ENCODE measurements at places on chromosomes 16 and 17.

DNA sequence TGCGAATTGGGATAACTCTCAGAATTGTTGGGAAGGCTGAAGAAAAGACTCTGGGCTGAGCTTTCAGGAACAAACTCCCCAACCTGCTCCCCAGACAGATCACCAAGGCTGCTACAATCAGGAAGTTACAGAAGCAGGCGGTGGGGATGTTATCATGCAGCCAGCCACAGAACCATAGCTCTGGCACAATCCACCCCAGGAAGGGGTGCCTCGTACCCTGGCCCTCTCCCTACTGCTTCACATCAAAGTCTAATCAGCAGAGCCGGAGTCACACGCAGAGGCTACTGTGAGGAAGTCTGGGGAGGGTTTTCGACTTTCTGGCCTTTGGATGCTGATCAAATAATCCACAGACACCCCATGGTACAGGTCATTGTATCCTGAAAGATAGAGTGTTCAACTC, 86.8 kb downstream of the NTN1 start:
- no peak for DNase-seq

- no peak for DNase-seq
Measured at GRCh38 chr17:57415751-57416207, 159.5 kb downstream of the MSI2 start.

DNA sequence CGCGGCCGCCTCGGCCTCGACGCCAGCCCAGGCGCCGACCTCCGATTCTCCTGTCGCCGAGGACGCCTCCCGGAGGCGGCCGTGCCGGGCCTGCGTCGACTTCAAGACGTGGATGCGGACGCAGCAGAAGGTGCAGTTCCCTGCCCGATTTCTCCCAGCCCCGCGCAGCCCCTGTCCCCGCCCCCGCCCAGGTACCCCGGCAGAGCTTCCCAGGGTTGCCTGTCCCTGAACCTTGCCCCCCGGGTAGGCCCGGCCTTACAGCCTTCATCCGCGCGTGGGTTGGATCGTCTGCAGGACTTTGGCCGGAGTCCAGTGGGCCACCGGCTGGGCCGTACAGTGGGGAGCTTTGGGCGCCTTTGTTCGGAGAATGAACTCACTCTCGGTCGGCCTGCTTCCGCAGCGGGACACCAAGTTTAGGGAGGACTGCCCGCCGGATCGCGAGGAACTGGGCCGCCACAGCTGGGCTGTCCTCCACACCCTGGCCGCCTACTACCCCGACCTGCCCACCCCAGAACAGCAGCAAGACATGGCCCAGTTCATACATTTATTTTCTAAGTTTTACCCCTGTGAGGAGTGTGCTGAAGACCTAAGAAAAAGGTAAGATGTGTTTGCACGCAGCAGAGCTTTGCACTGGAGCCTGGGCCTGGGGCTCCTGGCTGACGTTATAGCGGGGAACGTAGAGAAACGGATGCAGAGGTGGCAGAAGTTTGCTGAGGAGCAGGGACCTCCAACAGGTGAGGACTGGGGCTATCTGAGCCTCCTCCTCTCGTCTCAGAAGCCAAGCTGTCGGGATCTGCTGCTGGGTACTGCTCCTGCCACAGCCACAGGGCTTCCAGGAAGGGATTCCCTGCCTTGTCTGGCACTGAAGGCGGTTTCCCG, 593 bp downstream of the GFER start:
- no peak for DNase-seq

DNA sequence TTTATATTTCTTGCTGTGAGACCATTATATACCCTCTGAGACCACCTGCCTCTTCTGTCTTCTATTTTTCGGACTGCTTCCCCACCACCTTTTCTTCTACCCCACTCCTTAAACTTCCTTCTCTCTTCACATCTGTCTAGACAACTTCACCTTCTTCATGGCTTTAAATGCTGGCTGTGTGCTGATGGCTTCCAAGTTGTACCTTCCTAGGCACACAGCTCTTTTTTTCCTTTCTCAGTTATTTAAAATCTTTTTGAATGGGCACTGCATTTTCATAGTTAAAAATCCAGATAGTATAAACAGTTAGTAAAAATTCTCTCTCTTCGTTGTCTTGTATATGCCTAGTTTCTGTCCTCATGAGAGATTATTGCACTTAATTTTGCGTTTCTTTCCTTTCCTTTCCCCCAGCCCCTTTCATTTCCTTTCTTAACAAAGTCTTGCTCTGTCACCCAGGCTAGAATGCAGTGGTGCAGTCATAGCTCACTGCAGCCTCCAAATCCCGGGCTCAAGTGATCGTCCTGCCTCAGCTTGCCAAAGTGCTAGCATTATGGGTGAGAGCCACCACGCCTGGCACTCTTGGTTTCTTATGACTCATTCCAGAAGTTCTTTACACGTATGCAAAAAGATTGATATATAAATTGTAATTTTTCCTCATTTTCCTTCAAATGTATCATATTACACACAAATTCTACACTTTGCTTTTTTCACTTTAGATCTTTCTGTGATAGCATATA, 114.3 kb downstream of the NPIPB5 start:
- DNase-seq = no peak

DNA sequence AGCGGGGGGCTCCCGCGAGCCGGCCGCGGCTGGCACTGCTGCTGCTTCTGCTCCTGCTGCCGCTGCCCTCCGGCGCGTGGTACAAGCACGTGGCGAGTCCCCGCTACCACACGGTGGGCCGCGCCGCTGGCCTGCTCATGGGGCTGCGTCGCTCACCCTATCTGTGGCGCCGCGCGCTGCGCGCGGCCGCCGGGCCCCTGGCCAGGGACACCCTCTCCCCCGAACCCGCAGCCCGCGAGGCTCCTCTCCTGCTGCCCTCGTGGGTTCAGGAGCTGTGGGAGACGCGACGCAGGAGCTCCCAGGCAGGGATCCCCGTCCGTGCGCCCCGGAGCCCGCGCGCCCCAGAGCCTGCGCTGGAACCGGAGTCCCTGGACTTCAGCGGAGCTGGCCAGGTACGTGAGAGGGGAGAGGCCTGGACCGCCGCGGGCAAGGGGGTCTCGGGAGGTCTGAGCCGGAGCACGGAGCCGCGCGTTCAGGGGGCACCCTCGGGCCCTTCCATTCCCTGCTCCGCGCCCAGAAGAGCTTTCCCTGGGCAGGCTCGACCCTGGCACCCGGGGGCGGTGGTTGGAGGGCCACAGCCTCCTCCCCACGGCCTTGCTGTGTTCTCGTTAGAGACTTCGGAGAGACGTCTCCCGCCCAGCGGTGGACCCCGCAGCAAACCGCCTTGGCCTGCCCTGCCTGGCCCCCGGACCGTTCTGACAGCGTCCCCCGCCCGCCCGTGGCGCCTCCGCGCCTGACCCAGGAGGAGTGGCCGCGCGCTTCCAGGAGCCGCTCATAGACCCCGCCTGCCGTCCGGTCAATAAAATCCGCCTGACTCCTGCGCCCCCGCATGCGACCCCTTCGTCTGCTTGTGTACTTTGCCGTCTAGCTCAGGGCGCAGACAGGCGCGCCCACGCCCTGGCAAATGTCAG, 591 bp downstream of the NPW start:
- no peak for DNase-seq

GRCh38 chr16:79740252-79740651, 139.7 kb upstream of the MAF start:
- no peak for DNase-seq

GRCh38 chr16:77191259-77191969, 424 bp downstream of the MON1B start:
- no peak for DNase-seq

DNA sequence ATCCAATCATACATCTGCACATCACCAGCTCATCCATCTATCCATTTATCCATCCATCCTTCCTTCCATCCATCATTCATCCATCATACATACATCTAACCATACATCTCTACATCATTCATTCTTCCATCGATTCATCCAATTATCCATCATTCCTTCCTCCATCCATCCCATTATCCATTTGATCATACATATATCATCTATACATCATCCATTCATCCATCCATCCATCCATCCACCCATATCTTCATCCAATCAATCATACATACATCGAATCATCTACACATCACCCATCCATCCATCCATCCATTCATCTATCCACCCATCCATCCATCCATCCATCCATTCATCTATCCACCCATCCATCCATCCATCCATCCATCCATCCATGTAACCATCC, 29.3 kb upstream of the STH start:
- no peak for DNase-seq

GRCh38 chr16:85824161-85825135, 25.0 kb downstream of the COX4I1 start:
- no peak for DNase-seq

DNA sequence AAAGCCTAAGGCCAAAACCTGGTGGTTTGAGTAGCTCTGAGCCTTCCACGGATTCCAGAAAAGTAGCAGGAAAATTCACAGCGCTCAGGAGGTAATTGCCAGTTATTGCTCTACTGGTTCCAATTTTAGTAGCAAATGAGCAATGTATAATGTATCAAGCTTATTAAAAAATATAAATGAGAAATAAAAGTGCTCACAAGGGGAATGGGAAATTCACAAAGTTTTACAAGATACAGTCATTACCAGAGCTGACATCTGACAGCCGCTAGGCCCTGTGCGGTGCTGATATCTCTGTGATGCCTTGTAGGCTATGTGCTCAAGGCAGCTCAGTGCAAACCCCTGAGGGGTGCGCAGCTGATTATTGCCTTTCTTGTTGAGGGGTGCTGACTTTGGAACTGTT, 47.5 kb downstream of the HS3ST3A1 start:
- DNase-seq = no peak

DNA sequence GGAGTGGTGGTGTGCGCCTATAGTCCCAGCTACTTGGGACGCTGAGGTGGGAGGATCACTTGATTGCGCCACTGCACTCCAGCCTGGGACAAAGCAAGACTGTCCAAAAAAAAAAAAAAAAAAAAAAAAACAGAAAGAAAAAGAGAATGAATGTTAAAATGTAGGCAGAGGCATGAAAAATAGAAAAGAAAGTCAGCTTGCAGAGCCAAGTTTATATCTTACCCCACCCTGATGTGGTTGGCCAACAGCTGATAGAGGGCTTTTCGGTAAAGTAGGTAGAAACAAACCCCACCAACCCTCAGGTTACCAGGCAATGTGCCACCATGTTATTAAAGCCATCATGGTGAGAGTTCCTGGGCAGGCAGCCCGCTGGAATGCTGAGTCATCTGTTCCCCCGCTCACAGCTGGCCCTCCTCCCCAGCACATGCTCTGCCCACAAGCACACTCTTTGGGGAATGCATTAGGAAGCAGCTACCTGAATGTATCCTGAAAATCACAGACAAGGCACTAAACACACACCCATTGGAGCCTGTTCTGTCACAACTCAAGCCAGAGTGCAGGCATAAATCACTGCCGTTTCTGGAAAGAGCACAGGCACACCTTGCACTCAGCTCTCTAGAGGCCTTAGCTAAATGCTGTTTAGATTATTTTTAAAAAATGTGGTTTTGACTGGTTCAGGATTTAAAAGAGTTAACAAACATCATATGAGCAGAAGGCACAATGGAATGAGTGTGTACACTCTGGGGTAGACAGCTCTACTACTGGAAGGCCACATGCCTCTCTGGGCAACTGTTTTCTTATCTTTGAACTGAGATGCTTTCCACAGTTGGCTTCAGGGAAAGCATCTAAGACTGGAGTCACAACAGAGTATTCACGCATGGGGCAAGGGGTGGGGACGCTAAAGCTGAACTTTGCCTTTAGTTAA, 128.5 kb downstream of the PARN start:
- DNase-seq = peak; percentile 95

GRCh38 chr17:8109661-8110455, 8.5 kb downstream of the ALOXE3 start:
- DNase-seq = no peak

GRCh38 chr17:15490634-15491261, 23.3 kb upstream of the CDRT4 start:
- peak; percentile 61 for DNase-seq

GRCh38 chr16:15682105-15682570, 32.1 kb downstream of the NDE1 start:
- DNase-seq = peak; percentile 40

GRCh38 chr16:31099860-31100638, 5.5 kb upstream of the VKORC1 start:
- DNase-seq = peak; percentile 41

GRCh38 chr16:48279199-48279598, 31.9 kb upstream of the ABCC11 start:
- DNase-seq = no peak

DNA sequence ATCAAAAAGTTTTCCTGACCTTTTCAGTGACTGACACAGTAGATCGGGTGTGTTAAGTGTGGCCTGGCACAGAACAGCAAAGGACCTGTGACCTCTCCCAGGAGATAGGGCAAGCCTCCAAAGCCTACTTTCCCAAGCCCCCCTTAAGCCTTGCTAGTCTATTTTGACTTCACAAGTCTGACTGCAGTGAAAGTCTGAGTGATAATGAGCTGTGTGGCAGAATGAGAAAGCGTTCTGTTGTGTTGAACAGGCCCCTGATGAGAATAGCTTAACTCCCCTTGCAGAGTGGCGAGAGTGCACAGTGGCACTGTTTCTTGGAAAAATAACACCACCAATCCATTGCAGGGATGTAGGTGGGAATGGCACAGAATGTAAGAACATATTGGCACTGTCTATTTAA, 32.8 kb downstream of the MMD start:
- DNase-seq = no peak

DNA sequence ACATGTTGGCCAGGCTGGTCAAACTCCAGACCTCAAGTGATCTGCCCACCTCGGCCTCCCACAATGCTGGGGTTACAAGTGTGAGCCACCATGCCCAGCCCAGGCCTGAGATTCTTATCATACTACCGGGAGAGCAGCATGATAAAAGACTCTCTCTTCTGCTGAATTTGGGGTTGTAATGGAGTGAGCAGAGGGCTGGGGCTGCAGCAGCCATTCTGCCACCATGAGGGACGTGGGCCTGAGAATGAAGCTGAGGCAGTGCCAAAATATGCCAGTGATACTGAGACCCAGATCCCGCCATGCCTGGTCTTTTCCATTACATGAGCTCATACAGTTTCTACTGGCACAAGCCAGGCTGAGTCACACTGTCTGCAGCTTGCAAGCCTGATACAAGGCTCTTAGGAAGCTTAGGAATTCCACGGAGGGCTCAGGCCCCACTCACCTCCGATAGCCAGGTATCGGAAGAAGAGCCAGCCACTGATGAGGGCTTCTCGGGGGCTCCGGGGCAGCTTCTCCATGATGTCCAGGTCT, 19.6 kb upstream of the P2RX1 start:
- peak; percentile 8 for DNase-seq

DNA sequence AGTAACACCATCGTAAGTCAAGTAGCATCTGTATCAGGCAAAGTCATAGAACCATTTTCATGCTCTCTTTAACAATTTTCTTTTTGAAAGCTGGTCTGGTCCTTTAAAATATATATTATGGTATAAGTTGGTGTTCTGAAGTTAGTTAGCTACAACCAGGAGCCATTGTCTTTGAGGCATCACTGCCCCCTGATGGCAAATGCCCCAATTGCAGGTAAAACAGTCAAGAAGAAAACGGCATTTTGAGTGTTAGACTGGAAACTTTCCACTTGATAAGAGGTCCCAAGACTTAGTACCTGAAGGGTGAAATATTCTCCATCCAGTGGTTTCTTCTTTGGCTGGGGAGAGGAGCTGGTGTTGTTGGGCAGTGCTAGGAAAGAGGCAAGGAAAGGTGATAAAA, 14.1 kb downstream of the TP53 start:
- DNase-seq = peak; percentile 9

DNA sequence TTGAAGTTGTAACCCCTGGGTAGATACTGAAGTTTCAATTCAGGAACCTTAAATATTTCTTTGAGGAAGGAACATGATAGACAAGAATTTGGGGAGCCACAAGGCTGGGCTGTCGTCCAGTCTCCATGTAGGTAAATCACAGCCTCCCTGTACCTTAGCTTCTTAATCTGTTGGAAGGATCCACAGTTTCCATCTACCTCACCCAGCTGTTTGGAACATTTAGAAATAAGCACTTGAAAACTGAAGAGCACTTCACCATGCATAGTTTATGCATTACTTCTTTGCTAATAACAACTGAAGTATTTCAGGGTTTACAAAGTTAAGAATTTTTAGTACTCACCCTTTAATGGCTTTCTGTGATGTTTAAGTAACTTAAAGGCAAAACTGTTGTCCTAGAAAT, 17.2 kb downstream of the TXNDC11 start:
- DNase-seq = no peak
